ENCODE measurements at places on chromosomes 6 and 20.

DNA sequence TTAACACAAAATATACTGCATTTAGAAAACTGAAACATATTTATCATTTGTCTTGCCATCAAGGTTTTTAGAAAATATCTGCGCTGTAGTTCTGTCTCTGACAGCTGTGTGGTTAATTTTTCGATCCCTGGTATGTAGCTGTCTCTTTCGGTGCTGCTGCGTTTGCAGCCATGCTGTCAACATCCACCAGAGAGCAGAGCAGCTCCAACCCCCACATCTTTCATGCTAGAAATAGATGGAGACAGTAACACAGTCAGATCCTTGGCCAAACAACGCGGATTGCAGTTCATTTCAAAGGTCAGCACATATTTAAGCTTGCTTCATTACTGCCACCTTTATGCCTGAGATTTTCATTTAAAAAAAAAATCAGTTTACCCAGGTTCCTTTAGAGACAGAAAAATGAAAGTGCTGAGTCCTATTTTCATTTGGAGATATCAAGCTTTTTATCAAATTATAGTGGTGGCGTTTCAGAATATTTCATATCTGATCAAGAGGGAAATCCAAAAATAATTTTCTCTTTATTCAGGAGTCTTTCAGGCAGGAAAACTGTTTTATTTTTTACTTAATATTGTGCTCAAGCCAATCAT lies 157.7 kb upstream of the MMS22L start:
- no peak for DNase-seq

GRCh38 chr20:25205277-25206062 lies 10.0 kb downstream of the ENTPD6 start:
- no peak for DNase-seq

DNA sequence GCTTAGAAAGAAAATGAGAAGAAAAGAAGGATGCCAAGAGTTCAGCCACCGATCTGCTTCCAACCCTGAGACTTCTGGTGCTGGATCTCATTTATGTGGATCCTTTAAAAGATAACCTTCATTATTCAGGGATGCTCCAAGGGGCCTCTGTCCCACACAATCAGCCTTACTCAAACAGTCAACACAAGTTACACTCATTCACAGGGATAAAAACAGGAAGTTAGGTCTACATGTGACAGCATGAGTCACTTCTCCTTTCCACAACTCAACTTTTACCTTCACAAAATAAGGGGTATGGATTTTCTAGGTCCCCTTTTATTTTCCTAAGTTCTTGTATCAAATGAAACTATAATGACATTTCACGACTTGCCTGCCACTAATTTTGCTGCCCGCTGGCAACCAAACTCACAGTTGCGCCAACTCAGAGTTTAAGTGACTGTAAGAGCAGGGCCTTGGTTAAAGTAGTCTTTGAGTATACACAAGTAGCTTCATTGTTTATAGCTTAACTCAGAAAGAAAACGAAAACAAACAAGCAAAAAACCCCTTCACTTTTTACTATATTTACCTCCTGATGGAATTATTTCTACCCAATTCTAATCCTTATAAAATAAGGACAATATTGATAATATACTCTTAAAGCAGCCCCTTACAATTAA lies 278.8 kb upstream of the RUNX2 start:
- no peak for DNase-seq

DNA sequence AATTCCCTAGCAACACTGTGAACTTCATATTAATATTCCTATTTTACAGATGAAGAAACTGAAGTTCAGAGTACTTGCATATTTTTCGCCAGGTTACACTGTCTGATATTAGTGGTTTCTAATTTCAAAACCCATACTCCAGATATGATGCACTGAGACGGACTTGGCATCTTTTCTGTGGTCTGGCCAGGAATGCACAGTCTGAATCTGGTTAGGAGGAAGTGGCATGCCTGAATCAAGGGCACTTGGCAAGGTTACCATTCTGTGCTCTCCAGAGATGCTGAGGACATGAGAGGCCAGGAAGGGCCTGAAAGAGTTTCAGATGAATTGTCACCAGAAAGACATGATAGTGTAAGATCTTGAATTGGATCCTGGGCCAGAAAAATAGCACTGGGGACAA lies 150.1 kb downstream of the HAO1 start:
- DNase-seq, result no peak

- no peak for DNase-seq
Observed at GRCh38 chr6:34630040-34630439, 66.5 kb downstream of the ILRUN start.

DNA sequence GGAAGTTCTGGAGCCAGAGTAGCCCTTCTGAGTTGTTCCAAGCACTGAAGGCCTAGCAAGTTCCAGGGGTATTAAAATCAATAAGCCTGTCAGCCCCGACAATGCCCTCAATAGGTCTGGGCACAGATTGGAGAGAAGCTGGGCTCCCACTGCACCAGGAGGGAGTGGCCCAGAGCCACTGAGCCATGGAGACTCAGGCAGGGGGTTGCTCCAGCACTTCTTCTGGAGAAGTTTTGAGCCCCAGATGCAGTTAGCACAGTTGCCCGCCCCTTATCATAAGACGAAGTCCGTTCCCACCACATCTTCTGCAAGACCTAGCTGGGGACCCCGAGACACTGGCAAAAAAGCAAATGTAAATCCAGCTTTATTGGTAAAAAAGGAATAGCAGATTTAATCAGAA lies 13.0 kb downstream of the DEFB132 start:
- DNase-seq, result no peak

DNA sequence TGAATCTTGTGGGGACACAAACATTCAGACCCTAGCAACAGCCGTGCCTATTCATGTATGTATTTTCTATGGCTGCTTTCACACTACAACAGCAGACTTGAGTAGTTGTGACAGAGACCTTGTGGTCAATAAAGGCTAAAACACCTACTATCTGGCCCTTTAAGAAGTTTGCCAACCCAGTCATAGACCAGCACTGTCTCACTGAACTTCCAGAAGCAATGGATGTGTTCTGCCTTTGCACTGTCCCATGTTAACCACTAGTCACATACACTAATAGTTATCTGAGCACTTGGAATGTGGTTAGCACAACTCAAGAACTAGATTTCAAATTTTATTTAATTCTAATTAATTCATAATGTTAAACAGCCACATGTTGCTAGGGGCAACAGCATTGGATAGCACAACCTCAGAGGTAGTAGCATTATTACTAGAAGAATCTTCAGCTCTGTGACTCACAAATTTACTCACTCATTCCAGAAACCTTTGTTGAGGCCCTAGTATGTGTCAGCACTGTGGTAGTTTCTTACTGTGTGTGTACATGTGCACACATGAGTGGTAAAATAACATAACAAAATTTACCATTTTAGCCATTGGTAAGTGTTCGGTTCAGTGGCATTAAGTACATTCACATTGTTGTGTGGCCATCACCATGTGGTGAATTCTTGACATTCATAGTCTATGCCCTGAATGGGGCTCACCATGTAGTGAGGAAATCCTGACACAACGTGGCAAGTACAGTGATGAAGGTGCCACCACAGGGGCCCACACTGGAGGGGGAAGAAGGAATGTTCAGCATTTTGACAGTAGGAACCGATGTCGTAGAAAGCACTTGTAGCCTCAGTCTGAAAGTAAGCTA lies 107.3 kb downstream of the CEP57L1 start:
- no peak for DNase-seq

- no peak for DNase-seq
Observed at GRCh38 chr6:89711801-89712200, 73.3 kb upstream of the LYRM2 start.

DNA sequence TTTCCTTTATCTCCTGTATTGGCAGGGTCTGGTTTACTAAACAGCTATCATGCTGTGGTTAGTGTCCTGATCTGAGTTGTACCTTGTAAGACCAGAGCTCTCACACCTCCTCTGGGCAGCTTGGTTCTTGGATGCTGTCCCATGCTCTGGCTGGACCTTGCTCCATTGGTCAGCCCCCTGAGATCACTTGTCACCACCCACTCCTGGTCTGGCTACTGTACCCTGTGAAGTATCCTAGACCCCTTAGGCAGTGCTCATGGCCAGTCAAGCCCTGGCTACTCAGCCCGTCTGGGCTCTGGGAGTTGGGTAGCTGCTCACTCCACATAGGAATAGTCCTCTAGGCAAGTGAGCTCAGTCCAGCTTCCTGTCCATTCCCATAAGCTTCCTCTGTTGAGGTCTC lies 31.1 kb downstream of the ADGRF4 start:
- DNase-seq, result no peak

DNA sequence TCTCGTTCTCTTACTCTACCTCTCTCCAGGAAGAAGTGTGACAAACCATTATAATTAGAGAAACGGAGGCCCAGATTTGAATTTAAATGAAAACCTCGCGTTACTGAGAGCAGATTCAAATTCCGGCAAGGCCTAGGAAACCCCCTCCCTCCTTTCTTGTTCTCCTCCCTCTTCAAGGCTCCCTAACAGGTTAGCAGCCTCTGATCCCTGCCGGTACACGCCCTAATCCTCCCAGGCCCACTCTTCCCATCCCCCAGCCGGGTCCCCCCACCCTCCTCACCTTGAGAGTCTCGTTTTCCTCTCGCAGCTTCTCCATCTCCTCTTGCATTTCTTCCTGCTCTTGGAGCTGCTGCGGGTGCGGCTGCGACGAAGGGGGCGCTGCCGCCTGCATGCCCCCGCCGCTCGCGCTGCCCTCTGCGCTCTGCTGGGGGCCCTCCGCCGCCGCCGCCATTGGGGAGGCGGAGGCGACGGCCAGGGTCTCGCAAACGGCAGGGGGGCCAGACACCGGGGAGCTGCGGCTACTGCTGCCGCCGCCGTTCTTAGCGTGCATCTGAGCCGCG lies 3.8 kb downstream of the MTCL3 start:
- DNase-seq, result no peak

DNA sequence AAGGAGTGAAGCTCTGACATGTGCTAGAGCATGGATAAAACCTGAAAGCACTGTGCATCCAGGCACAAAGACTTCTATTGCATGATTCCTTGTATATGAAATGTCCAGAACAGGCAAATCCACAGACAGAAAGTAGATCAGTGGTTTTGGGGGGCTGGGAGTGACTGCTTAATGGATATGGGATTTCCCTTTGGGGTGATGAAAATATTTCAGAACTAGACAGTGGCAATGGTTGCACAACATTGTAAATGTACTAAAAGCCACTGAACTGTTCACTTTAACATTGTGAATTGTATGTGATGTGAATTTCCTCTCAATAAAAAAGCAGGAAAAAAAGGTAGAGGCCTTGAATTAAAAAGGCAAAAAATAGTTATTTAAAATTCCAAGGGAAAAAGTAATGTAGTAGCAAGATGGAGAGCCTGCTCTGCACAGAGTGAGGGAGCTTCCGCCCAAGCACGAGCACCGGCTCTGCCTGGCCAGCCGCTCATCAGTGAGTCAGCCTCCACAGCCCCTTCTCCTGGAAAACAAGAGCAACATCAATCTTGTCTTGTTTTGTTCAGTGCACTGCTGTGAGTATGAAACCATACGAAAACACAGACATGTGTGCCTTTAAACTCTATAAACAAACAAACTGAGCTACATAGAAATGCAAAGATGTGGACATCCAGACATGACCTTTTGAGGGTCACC lies 74.6 kb upstream of the THBS2 start:
- DNase-seq, result no peak

All from stimulated activated CD8-positive, alpha-beta memory T cell treated with anti-CD3 and anti-CD28 coated beads, Interleukin-7, amount 100 ng/mL, for 1 hour (primary cell).